ENCODE measurements at places on chromosomes 6 and 20.

DNA sequence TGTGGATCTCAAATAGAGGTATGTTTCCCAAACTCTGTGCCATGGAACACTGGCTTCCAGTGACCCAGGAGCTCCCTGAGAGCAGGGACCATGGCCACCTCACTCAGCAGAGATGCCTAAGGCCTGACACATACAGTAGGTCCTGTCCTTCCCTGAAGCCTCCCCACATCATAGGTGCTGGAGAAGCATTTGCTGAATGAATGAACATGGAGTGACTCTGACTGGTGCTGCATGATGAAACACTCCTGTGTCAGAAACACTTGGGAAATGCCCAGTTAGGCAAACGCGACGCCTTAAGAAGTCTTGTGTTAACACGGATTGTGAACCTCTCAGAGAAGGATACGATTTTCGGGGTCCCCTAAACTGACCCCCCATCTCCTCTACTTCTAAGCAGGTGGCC is 14.3 kb downstream of the SLA2 start:
- no peak for DNase-seq

DNA sequence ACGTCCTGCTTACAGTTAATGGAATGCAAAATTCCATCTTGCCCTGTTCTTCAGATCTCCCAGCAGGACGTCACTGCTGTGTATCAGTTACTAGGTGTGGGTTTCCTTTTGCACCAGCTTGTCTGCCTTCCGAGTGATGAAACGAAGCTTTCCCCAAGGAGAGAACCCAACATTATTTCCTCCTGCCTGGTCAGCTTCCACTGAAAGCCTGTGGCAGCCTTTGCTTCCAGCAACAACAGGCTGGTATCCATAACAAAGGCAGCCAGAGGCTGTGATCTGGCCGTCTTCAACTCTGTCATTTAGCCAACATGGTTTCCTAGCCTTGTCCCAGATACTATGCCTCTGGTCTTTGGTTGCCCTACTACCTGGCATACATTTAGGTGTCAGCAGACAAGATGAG is 78.9 kb upstream of the HEY2 start:
- DNase-seq = no peak

- DNase-seq = no peak
Measured at GRCh38 chr6:906920-907319, 214.0 kb upstream of the EXOC2 start.

DNA sequence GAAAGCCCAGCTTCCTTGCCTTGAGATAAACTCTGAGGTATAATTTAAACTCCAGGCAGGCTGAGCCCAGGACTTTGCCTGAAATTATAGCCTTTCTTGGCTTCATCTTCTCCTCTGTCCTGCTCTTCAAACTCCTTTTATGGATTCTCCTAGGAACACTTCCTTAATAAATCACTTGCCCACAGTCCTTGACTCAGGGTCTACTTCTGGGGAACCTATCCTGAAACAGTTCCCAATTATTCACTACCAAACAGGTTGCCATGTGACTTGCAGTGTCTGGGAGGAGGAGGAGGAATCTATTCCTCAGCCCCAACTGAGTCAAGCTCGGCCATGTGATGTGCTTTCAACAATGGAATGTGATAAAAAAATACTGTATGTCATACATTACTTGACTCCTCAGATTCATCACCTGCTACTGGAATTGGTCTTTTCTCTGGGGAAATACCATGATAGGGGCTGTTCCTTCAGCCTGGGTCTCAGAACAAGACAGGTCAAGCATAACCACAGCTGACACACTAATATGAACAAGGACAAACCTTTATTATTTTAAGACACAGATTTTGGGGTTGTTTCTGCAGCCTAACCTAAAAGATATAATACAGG is 20.5 kb upstream of the CDKN1A start:
- no peak for DNase-seq

- no peak for DNase-seq
Measured at GRCh38 chr20:34618676-34619075, 58.2 kb downstream of the PIGU start.

DNA sequence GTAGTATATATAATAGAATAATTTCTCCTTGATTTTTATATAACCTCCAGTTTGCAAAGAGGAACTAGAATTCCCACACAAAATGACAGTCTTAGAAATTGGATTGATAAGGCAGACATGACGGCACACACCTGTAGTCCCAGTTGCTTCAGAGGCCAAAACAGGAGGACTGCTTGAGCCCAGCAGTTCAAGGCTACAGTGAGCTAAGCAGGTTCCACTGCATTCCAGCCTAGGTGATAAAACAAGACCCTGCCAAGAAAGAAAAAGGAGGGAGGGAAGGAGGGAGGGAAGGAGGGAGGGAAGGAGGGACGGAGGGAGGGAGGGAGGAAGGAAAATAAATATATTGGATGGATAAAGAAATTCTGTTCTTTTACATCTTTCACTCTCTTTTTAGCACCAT is 77.6 kb upstream of the SASH1 start:
- DNase-seq = no peak

DNA sequence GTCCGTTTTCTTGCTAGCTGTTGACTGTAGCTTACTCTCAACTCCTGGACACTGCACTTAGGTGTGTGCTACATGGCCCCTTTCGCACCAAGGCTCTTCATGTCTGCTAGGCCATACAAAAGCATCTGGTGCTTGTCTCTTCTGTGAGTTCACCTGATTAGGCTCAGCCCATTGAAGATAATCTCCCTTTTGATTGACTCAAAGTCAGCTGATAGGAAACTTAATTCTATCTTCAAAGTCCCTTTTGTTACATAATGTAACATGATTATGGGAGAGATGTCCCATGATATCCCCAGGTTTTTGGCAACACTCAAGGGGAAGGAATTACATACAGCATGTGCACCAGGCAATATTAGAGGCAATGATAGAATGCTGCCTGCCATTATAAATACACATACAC is 263.0 kb upstream of the JAG1 start:
- no peak for DNase-seq
